ENCODE measurements at places on chromosomes 4 and X.
A peak's percentile ranks its signal among the peaks of the same experiment; 100 is the strongest.

DNA sequence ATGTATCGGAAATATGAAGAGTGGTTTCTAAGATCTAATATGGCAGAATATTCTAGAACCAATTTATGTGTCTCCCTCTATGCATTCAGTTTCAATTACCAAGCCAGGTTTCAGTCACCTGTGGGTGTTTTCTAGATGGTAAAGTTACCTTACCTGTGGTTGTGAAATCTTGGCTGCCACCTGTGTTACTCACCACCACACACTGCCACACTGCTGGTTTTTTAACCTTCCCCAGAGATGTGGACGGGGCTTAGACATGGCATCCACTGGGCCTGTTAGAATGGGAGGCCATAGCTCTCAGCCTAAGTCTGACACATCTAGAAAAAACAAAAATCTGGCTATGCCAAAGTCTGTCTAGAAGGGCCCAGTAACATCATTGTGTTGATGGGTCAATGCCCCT is 896.5 kb upstream of the PABPC4L start:
- DNase-seq = no peak

GRCh38 chr4:125021189-125021588 is 293.6 kb upstream of the FAT4 start:
- no peak for DNase-seq

- no peak for DNase-seq
These were observed 19.0 kb upstream of the DCX start for GRCh38 chrX:111431001-111431400.

GRCh38 chr4:74692972-74693371 is 101.4 kb downstream of the BTC start:
- DNase-seq = no peak

DNA sequence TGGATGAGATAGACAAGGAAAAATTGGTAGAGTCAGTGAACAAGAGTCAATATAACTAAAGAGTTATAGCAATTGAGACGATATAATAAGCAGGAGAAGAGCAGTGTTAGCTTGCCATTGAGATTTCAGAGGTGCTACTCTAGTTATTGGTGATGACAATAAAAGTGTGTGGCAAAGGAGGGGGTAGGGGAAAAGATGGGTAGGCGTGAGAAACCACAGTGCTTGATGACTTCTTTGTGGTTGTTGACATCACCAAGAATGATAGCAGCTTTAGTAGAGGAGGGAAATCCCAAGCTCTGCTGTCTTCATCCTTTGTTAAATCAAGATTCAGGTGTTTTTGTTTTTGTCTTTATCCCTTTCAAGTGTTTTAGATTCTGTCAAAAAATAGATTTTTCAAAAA is 179.9 kb upstream of the PPP3CA start:
- peak; percentile 35 for DNase-seq

- DNase-seq = no peak
These were observed 24.0 kb downstream of the INTS6L start for GRCh38 chrX:135544338-135544948.

DNA sequence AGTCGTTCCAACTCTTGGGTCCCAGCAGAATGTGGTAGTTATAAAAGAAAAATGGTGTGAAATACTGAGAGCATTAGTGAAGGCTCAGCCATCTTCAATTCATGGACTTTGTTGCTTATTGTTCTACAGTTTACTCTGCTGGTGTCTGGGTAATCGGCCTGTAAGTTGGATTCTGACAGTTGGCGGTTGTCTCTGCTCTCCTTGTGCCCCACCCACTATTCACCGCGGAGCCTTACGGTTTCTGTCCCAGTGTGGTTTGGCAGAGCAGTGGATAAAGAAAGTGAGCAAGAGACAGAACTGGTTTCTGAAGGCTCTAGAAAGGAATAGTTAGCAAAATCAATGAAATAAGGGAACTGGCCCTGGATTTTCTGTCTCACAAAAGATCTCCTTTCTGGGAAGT is 9.1 kb downstream of the LONRF3 start:
- no peak for DNase-seq

DNA sequence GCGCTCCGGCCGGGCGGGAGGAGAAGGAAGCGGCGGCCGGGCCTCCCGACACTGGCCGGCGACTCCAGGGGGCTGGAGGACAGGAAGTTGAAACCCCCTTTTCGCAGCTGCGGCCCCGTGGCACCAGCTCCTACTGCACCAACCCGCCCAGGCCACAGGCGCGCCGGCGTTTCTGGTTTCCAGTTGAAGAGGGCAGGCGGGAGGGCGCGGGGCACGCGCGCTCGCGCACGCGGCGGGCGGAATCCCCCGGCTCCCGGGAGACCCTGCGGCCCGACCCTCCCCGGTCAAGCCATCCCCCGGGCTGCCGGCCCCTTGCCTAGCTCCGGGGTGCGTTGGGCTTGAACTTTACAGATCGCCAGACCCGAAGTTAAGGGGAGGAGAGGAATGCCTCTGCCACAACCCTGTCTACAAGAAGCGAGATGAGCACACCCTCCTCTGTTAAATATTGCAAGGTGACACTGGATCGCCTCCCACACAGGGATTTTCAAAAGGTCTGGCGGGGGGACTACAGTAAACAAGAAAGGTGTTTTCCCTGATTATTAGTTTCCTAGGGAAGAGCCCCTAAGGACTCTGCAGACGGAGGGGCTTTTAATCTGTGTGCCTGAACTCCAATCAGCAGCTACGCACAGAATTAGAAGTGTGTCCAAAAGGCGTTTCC is 1.4 kb downstream of the ELOVL6 start:
- DNase-seq = no peak

DNA sequence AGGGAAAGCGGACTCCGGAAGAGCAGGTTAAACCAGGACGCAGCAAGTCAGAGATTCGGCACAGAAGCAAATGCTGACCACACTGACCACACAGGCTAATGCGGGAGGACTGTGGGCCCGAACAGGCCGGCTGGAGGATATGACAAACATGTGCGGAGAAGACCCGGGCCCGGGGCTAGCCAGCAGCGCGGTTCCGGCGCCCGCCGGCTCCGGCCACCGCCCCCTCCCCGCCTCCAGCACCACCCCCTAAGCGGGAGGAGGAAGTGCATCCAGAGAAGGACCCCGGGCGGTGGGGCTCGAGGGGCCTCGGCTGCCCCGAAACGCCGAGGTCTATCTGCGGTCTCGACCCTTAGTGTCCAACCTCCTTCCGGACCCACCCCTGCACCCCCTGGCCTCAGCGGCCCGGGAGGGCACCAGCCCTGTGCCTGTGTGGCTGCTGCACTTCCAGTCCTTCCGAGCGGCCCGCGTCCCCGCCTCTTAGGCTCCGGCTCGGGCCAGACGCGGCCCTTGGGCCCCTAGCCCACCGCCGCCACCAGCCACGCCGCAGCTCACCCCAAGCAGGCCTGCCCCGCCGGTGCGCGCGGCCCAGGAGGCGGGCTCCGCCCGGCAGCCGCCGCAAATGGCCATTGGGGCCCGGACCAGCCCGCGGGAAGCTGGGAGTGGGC is 2.1 kb downstream of the ELOVL6 start:
- peak; percentile 21 for DNase-seq

DNA sequence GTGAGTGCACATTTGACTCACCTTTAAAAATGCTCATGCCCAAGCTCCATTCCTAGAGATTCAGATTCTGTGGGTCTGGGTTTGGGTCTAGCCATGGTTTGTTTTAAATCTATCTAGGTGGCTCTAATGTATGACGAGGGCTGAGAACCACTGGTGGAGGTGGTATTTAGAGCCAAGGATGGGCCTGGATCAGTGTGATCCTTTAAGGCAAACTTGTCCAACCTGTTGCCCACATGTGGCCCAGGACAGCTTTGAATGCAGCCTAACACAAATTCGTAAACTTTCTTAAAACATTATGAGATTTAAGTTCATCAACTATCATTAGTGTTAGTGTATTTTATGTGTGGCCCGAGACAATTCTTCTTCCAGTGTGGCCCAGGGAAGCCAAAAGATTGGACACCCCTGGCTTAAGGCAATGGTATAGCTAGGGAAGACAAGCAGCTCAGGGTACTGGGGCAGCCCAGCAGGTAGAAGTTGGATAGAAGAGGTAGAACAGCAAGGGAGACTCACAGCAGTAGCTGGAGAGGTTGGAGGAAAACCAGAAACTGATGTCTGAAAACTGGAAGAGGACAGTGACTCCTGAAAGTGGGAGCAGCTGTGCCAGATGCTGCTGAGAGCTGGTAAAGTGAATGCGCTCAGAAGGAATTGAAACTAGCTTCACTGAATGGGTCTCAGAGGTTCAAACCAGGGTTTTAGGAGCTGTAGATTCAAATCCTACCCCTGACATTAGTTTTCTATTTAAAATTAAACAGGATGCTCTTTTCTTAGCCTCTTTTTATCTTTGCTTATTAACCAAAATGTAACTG is 18.2 kb downstream of the ADD1 start:
- DNase-seq = no peak
